Stimulated activated CD4-positive, alpha-beta T cell treated with anti-CD3 and anti-CD28 coated beads, Interleukin-2, amount 100 ng/mL, for 48 hours (primary cell): ENCODE measurements at places on chromosomes 6 and 20.

- no peak for DNase-seq
These were observed 100.5 kb upstream of the SUPT3H start for GRCh38 chr6:45478240-45478639.

GRCh38 chr6:157561929-157562810, 181.2 kb downstream of the ZDHHC14 start:
- no peak for DNase-seq

GRCh38 chr20:11454966-11455799, 462.5 kb upstream of the BTBD3 start:
- DNase-seq, result no peak

DNA sequence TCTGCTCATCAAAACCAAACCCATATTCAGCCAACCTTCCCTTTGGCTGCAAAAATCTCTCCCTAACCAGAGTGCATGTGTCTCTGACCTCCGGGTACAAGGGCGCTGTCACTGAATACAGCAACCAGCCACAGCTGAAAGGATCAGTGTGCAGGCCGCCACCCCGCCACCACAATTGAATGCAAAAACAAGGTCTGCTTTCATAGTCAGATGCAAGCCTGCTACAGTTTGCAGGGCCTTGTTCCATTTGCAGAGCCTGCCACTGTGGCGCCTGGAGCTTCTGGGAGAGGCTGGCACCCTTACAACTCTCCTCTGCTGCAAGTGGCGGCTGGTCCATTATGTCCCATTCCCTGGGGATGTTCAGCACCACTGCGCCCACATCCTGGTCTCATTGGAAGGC, 23.5 kb downstream of the MDGA1 start:
- DNase-seq, result no peak

- no peak for DNase-seq
These were observed 156.3 kb upstream of the SNX9 start for GRCh38 chr6:157666729-157667128.

DNA sequence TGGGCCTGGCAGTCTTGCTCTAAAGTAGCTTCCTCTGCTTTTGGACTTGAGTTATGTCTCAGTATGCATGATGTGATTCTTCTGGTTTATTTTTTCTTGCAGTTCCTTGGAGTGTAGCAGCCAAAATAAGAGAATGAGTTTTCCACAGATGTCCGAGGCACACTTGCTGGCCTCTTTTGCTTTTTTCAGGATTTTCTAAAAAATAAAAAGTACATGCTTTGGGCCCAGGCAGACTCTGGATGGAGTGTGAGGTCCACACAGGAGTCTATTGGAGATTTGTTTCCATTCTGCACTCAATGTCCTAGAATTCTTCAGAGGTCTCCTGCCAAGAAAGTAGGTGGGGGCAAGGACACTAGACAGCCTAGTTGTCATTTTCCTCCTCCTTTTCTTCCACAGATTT, 477.6 kb downstream of the EPM2A start:
- DNase-seq, result no peak

DNA sequence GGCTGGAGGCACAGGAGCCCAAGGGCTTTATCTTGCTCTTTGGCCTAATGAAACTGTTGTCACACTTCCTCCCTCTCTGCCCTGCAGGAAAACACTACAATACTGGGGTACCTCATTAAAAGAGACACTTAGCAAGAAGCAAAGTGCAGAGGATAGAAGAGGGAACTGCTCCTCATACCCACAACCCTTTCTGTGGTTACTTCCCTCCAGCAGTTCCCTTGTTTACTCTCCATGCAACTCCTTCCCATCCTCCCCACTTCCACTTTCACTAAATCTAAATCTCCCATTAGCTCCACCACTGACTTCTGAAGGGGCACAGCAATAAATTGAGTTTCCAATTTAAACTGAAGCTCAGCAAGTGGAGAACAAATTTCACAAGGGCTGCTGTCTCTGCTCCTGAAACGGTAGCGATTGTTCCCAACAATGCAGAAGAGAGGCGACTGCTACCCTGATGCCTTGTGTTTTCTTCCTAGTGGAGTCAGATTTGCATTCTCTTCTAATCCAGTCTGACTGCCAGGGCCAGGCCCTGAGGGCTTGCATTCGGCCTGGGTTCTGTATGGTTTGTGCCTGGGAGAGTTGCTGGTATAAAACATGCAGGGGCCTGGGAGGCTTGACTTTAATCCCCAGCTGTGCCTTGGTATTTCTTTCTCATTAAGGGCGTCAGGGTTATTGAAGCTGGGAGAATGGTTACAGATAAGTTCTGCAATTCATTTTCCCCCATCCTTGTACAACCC, 454.7 kb downstream of the TFAP2B start:
- DNase-seq, result no peak

DNA sequence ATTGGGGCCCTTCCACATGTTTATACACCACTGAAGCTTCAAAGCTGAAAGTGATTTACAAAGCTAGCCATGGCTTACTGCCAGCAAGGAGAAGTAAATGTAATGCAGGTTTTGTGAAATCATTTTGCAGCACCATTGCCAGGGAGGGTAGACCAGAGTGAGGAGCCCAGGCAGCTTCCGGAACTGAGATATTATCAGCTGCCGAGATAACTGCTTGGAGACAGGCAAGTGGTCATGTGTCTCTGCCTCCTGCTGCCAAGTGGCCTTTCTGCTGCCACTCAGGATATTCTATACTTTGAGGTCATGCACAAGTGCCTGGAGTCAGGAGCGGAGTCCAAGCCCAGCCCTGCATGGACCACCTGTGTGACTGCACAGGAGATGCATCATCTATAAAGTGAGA, 160.2 kb downstream of the SYNDIG1 start:
- DNase-seq, result no peak

DNA sequence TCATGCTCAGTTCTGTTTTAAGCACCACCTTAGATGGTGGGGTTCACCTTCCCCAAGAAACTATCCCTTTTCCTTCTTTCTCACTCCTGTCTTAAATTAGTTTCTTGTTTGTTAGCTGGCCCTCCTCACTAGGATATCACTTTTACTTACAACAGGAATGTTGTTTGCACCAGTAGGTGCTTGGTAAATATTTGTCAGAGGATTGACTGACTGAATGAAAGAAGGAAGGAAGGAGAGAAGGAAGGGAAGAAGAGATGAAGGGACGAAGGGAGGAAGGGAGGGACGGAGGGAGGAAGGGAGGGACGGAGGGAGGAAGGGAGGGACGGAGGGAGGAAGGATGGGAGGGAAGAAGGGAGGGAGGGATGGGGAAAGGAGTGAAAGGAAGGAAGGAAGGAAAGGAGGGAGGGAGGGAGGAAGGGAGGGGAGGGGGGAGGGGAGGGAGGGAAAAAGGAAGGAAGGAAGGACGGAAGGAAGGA, 505 bp upstream of the KCNK15 start:
- no peak for DNase-seq

- DNase-seq, result no peak
These were observed 364.6 kb upstream of the SOX4 start for GRCh38 chr6:21228876-21229460.

- no peak for DNase-seq
These were observed 19.0 kb upstream of the ADGRF4 start for GRCh38 chr6:47679322-47679906.

GRCh38 chr6:84390334-84390733, 162.9 kb upstream of the CEP162 start:
- DNase-seq, result no peak

- no peak for DNase-seq
These were observed 16.5 kb downstream of the PEDS1 start for GRCh38 chr20:50136822-50137599.

DNA sequence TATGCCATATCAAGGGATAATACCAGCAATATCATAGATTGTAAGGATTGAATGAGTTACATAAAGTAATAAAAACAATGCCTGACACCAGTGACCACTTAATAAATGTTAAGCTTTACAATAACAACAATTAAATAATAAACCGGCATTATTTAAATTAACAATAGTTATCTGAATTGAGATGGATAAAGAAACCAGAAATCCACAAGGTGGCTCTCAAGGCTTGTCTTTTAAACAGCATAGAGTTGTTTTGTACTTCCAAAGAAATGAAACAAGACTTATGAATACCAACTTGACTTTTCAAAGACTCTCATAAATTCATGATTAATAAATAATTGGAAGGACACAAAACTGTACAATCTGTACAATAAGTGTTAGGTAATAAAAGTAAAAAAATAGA, 203.1 kb downstream of the ASCC3 start:
- DNase-seq, result no peak

DNA sequence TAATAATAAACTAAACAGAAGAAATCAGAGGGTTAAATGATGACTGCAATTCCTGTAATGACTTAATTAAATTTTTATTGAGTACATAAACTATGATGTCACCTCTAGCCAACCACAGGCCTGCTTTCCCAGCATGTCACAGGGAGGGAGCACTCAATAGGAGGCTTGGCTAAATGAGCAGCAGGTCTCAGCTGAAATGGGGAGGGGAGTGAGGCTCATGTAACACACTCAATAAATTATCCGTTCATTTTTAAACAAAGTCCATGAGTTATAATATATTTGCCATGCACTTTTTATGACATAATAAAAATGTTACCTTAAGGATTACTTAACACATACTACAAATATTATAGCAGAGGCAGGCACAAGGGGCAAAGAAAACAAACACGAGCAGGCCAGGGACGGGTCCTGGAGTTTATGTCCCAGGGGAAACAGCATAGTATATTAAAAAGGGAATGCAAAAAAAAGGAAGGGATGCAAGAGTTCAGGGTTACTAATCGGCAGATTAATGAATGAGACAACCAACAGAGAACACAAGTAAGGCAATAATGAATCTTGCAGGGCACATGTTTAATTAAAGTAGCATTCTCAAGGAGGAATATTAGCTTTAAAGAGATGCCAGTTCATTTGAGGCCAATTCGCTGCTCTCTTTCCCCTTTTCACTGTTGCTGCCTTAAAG, 27.1 kb upstream of the FAM83C start:
- DNase-seq, result no peak

DNA sequence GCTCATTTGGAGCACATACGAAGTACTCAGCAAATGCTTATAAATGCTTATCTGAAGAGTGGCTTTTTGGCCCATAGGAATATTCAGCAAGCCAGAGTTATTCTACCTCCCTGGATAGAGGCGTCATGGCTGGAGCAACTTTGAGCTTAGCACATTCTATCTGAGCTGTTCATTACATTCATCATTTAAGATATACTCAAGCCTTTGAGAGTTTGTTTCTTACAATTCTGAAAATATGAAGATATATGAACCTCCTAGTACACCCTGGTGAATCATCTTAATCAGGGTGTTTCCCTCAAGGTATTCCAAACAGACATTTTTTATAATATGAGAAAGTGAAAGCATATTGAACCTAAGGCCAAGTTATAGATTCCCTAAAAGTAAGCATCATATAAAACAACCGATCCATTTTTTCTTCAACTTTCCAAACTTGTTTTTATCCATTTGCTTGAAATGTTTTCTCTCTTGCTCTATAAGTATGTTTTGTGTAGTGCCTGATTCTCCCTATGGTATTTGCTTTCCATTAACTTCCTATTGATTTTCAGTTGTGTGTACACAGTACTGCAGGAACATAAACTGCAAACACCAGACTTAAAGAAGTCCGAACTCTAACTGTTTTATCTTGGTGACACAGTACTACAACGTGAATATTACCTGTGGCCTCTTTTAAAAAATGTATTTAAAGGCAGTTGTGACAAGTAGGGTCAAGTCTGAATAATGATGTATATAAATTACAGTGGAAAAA, 139.7 kb upstream of the PTPRK start:
- DNase-seq, result no peak

- DNase-seq, result no peak
These were observed 100.7 kb upstream of the RNF24 start for GRCh38 chr20:4116091-4116490.

- DNase-seq, result no peak
These were observed 753.3 kb upstream of the MARCKS start for GRCh38 chr6:113103634-113104361.

DNA sequence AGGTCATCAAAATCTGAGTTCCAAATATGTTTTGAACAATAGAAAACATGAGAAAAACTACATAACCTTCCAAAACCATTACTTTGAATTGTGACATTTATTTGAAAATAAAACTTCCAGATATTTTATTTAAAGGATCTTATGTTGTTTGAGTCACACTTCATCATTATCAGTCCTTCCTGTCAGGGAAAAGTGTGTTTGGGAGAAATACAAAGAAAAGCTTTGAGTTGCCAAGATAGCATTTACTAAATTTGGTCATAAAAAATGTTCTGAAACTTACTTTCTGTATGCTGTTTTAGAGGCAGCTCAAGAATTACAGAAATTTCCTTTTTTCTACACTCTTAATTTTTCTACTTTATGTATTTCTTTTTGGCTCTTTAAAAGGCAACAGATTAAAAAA, 208.2 kb upstream of the RIN2 start:
- DNase-seq, result no peak

DNA sequence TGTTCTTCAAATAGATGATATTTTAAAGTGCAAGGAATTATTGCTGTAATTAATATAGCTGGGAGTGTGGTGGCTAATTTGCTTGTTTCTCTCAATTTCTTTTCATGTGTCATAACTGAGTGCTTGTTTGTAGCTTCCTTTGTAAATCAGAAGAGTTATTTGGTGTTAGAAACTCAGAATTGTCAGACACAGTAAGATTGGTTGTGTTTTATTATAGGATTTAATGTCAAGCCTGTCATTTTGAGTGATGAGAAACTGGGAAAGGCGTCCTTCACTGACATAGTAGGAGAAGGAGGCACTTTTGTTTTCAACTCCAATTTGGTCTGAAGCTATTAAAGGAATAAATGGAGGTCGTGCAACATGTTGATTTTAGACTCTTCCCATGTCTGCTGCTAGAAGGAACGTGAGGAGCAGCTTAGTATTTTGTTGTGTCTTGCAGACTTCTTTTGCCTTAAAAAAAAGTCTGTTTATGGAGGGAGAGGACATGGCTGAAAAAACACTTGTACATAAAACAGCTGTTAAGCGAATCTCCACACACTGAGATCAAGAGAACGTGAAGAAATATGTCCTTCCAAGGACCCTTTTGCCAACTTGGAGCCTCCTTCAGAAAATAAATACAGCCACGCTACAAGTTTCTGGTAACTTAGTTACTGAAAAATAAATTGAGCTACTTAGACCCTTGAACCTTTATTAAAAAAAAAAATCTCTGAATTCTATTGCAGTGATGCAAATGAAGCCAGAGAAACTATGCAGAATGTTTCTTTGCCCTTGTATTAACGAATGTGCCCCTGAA, 59.5 kb downstream of the BMP6 start:
- no peak for DNase-seq
